Suprapubic skin (tissue), 4 donors: ENCODE measurements at places on chromosomes 12 and 14.

GRCh38 chr14:61696753-61697318 is 1.5 kb downstream of the HIF1A start:
- DNase-seq, result no peak

GRCh38 chr12:45644541-45644940 is 85.0 kb upstream of the ARID2 start:
- no peak for DNase-seq

- DNase-seq, result no peak
Measured at GRCh38 chr12:5395443-5396271, 36.3 kb upstream of the NTF3 start.

GRCh38 chr12:124713041-124713435 is 145.6 kb upstream of the NCOR2 start:
- no peak for DNase-seq

DNA sequence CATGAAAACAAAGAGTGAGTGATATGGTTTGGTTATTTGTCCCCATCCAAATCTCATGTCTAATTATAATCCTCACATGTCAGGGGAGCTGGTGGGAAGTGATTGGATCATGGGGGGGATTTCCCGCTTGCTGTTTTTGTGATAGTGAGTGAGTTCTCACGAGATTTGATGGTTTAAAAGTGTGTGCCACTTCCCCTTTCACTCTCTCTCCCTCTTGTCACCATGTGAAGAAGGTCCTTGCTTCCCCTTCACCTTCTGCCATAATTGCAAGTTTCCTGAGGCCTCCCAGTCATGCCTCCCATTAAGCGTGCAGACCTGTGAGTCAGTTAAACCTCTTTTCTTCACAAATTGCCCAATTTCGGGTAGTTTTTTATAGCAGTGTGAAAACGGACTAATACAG is 2.1 kb upstream of the ATXN7L3B start:
- no peak for DNase-seq

DNA sequence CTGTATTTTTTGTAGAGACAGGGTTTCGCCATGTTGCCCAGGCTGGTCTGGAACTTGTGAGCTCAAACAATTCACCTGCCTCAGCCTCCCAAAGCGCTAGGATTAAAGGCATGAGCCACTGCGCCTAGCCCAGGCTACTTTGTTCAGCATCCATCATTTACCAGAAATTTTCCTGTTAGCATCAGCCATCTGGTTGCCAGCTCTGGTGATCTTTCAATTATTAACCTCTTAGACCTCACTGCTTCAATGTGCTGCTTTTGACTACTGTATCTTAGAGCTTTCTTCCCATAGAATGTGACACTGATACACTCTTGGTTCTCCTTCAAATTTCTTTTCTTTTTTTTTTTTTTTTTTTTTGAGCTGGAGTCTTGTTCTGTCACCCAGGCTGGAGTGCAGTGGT is 5.4 kb upstream of the AMHR2 start:
- DNase-seq, result no peak

DNA sequence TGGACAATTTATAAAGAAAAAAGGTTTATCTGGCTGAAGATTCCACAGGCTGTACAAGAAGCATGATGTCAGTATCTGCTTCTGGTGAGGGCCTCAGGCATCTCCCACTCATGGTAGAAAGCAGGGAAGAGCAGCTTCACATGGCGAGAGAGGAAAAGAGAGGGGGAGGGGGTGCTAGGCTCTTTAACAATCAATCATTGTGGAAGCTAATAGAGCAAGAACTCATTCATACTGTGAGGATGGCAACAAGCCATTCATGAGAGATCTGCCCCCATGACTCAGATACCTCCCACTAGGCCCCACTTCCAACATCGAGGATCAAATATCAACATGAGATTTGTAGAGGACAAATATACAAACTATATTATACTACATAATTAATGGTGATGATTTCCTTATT is 361.9 kb upstream of the FAR2 start:
- no peak for DNase-seq

- DNase-seq, result no peak
Measured at GRCh38 chr12:68589194-68589593, 21.5 kb upstream of the RAP1B start.

DNA sequence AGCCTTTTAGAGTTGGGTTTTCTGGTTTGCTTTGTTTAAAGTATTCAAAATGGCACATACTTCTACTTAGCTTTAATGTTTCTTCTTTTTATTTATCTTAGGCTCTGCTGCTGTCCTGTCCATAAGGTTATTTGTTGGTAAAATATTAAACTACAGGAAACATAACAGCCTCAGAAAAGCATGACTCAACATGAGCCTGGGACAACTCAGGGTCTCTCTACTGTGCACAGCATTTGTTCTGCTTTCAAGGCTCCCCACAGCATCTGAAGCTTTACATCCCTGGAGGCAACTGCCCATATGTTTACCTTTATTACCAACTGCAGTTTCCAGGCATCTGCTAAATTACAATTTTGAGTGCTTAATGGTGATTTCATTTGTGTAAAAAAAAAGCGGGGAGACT is 954.2 kb upstream of the FBXO33 start:
- no peak for DNase-seq

- DNase-seq, result no peak
Measured at GRCh38 chr12:107610021-107610859, 75.4 kb upstream of the PWP1 start.

DNA sequence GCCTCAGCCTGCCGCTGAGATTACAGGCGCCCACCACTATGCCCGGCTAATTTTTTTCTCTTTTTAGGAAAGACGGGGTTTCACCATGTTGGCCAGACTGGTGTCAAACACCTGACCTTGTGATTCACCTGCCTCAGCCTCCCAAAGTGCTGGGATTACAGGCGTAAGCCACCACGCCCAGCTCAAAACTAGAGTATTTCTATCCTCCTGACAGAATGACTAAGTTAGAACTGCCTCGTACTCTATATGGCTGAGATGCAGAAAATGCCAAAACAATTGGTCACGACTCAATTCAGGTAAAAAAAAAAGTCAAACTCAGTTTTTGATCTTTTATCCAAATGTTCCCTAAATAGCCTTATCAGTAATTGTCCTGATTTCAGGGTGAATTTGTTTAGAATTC is 11.1 kb downstream of the AKAP5 start:
- DNase-seq, result no peak

DNA sequence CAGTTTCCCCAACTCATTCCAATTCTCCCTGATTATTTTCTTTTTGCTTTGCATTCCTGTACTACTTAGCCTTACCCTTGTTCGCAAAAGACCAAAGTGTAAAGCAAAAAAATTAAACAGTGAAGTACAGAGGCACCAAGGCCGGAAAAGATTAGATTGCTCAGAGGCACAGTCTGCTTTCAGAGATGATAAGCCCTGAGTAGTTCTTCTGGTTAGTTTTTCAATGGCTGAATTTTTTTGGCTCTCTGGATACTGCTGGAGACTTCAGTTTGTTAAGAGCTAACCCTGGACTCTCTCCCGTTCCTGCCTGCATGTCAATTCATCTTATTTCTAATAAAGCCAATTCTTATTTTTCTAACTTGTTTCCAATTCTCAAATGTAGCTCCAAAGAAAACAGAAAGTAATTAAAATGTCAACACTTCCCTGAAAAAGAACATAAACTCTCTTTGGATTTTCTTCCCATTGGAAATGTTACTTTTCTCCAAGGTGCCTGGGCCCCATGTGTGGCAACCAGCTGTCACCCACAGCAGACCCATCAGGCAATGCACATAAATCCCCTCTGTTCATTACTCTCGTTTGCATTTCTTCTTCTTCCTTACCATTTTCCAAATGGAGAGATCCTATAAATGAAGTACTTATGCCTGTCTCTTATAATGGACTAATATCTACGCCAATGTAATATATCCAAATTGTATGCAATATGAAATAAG is 142.8 kb downstream of the BTG1 start:
- no peak for DNase-seq

DNA sequence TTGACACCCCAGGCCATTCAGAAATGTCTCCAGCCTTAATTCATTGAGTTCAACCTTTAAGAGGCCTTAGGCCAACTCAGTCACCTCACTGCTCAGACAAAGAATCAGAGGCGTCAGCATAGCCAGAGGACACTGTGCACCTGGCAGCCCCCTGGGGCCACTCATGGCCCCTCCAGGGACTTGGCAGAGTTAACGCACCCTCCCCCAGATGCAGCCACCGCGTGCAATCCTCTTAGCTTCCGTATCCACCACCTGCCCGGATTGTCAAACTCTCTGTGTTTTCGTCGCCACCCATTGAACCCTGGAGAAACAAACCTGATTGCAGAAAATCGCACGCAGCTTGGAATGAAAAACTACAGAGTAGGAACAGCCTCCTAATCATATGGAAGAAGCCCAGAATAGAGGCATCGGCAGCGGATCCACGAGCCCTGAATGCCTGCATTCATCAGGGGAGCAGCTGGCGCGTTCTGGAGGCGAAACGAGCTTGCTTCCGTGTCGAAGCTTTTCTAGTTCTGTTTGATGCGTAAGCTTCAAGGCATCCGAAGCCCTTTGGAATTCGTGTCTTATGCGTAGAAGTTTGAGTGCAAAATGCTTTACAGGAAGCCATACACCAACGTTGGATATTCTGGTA is 22.4 kb downstream of the BRI3BP start:
- DNase-seq, result no peak

- peak; percentile 83 for DNase-seq
Measured at GRCh38 chr14:93892923-93893558, 34.1 kb upstream of the FAM181A start.

- DNase-seq, result no peak
Measured at GRCh38 chr14:91281346-91281745, 36.8 kb upstream of the GPR68 start.

- DNase-seq, result no peak
Measured at GRCh38 chr12:40552868-40553267, 139.4 kb upstream of the CNTN1 start.

DNA sequence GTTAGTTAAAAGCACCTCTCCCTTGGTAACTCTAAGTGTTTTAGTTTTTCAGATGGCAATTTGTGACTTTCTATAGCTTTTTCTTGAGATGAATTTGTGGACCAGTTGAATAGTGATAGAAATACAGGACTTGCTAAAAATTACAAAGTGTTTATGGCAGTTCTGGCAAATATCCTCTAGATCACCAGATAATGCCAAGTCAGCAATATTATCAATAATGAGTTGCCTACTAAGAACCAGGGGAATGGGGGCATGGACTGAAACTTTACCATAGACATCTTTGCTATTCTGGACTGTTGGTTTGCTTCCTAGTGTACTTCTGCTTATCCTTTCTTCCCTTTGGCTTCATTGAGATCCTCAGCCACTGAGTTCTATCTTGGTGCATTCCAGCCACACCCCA is 584.2 kb downstream of the DIO2 start:
- DNase-seq, result no peak

DNA sequence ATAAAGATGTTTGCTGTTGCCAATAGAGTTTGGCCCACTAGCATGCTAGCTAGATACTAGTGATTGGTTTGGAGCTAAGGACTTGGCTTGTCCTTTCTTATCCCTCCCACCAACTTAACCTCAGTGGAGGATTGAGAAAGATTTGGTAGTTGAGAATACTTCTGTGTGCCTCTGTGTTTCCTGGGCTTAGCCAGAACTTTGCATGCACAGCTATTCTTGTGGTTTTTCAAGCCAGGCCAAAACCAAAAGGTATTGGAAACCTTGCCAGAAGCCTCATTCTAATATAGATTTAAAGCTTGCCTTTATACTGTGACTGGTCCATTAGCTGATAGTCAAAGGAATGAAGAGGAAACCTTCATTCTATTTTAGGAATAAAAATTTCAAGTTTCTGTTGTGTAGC is 188.5 kb downstream of the CCDC91 start:
- DNase-seq, result no peak

GRCh38 chr14:47744155-47744554 is 68.8 kb upstream of the MDGA2 start:
- DNase-seq, result no peak

DNA sequence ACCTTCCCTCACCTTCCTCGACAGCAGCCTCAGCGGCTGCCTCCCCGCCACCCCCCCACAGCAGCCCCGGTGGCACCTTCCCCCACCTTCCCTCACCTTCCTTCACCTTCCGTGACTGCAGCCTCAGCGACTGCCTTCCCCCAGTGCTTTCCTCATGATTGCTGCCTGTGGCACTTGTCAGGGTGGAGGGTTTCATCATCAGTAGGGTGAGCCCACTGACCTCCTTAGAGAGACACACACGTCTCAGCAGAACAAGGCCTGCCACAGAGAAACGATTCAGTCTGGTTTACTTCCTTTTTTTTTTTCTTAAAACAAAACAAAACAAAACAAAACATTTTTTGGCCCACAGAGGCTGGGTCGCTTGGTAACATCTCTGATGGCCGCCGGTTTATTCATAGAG is 75.0 kb downstream of the EP400 start:
- DNase-seq, result peak; percentile 37

DNA sequence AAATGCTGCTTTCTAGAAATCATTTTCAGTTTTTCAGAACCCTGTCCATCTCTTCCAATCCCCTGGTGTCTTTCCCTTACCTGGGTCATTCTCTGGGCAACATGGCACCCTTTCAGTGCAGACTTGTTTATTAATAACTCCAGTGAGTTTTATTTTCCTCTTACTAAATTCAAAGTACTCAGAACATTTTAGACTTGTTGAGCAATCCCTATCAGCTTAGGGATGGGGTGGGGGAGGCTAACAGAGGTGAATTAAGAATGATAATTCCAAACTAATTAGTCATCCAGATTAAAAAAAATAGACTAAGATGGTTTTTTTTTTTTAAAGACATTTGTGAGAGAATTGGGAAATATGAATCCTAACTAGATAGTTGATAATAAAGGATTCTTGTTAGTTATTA is 10.7 kb downstream of the GPRC5A start:
- DNase-seq, result no peak

DNA sequence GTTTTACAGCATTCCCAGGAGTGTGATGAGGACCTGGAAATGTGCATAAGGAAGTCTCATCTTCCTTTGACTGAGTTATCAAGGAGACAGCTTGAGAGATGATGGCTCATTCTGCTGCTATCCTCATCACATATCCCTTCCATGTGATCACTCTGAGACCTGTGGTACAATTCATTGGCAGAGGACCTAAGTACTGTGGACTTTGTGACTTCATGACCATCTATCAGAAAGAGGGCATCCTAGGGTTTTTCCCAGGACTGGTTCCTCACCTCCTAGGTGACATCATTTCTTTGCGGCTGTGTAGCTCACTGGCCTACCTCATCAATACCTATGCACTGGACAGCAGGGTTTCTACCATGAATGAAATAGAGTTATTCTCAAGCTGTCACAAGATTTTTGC is 172.1 kb upstream of the PLEKHG7 start:
- DNase-seq, result no peak

DNA sequence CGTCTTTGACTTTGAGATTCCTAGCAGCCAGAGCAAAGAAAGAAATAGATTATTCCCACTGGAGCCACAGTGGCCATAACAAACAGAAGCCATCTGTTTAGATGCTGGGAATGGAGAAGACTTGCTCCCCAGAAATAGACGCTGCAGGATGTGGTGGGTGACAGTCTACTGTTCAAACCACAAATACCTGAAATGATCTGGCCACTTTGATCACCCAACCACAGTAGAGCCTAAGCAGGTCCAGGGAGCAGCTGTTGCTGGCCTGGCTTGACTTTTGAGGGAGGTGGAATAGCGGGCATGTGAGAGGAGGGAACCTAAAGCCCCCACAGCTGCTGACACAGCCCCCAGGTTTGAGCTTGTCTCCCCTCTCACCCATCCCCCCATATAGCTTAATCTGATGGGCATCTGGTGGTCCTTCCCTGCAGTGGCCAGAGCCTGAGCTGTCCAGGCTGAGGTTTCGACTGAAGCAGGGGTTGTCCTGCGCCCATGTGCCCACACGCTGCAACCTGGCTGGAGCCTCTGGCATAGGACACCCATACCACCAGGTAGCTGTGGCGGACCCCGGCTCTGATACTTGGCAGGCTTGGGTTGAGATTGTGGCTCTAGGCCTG is 38.7 kb downstream of the SH2B3 start:
- peak; percentile 75 for DNase-seq

- no peak for DNase-seq
Measured at GRCh38 chr12:132837693-132838409, 9.2 kb upstream of the GOLGA3 start.

GRCh38 chr12:59733200-59733599 is 137.4 kb downstream of the SLC16A7 start:
- DNase-seq, result no peak
